ENCODE measurements at places on chromosomes 12 and 14.

GRCh38 chr14:62854951-62855350 is 190.3 kb downstream of the KCNH5 start:
- no peak for DNase-seq

- DNase-seq, result no peak
These were observed 665.2 kb upstream of the FLRT2 start for GRCh38 chr14:84864548-84865271.

DNA sequence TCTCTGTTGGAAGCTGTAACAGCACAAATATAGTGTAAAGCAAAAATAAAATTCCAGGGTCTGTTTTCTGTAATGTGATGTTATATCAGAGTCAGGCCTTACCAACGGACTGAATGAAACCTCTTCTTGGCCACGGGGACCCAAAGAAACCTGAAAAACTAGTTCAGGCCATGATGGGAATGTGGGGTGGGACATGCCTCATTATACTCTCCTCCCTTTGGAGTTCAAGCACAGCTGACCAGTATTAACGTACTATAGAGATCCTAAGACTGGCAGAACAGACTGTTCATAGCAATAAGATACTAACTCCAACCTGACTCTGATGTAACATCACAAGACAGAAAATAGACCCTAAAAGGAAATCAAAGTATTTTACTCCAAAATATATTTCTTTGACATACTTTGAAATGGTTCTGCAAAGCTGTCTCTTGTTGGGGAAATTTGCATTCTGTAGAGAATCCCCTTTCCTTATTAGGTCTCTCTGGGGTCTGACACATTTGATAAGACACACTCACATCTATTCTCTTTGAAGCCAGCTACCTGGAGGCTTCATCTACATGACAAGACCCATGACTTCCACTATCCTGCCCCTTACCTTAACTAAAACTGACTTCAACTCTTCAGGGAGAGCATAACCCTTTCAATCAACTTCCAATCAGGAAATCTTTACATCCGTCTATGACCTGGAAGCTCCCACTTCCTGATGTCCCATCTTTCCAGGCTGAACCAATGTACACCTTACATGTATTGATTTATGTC is 444.6 kb downstream of the SOX5 start:
- DNase-seq, result no peak

DNA sequence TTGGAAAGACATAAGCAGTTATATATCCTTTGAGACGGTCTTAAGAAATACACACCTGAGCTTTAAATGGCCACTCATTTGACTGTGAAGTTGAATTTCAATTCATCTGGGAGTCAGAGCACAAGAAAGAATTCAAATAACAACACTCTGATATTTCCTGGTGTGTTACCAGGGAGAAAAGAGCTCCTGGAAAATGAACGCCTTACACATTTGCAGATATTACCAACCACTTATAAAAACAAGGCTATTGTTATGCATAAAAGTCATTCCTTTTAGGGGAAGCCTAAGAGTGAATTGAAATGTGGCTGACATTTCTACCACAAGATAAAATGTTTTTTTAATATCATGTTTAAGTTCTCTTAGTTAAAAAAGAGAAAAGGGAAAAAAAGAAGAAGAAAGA is 229.2 kb upstream of the PLEKHG7 start:
- no peak for DNase-seq

- peak; percentile 10 for DNase-seq
These were observed 266.4 kb upstream of the USP15 start for GRCh38 chr12:61993734-61994345.

- no peak for DNase-seq
These were observed 99.2 kb downstream of the PPM1A start for GRCh38 chr14:60348211-60348610.

DNA sequence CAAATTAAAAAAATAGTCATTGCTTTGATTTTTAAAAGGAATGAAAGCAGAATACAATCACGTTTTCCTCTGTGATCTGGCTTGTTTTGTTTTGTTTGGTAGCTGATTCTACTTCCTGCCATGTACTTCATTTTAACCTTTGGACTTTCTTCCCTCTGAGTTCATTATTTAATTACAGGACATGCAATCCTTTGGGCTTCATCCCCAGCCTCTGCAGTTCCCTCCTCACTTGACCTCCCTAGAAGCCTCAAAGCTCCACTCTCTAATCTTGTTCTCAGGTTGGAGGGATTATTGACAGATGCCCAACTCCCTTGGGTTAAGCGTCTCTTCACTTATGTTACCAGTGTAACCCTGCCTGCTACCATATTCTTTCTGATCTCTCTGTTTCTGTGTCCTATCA is 967.9 kb upstream of the SEL1L start:
- DNase-seq, result no peak

DNA sequence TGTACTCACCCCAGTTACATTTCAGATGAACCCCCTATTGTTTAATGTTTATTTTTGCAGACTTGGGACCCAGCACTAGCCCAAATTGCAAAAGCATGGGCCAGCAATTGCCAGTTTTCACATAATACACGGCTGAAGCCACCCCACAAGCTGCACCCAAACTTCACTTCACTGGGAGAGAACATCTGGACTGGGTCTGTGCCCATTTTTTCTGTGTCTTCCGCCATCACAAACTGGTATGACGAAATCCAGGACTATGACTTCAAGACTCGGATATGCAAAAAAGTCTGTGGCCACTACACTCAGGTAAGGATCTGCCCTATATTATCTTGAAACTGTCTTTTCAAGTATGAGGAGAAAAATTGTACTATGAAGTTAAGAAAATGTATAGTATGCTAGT is 1.2 kb downstream of the GLIPR1 start:
- DNase-seq, result peak; percentile 87

DNA sequence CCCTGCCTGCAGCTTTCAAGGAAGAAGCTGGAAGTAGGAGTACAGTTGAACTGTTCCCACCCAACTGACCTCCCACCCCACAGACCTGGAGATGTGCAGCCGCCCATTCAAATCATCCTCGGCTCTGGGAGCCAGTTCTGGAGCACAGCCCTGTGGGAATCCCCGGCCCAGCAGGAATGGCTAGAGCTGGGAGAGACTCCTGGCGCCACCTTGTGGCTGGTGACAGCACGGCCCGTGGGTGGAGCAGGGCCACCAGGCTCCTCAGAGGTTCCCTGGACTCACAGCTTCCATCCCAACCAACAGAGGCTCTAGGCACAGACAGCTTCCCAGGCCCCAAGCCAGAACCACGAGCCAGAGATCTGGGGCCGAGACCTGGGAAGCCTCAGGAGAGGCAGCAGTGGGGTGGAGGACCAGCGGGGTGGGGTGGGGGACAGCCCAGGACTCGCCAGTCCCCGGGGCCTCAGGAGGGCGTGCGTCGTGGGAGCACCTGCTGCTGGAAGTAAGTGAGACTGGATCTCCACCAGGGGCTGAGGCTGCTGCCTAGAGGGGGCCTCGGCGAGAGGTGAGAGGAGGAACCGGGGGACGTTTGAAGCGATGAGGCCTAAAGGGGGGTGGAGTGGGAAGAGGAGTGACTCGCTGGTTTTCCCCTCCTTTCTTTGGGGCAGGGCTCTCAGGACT is 43.4 kb downstream of the RNF34 start:
- peak; percentile 79 for DNase-seq

GRCh38 chr12:115866909-115867525 is 410.5 kb downstream of the MED13L start:
- DNase-seq, result no peak

GRCh38 chr12:117180758-117181467 is 9.4 kb downstream of the FBXO21 start:
- no peak for DNase-seq

- DNase-seq, result peak; percentile 90
These were observed 7.5 kb downstream of the ITGA5 start for GRCh38 chr12:54411391-54412241.

- DNase-seq, result no peak
These were observed 12.6 kb downstream of the RXYLT1 start for GRCh38 chr12:63792338-63792737.

DNA sequence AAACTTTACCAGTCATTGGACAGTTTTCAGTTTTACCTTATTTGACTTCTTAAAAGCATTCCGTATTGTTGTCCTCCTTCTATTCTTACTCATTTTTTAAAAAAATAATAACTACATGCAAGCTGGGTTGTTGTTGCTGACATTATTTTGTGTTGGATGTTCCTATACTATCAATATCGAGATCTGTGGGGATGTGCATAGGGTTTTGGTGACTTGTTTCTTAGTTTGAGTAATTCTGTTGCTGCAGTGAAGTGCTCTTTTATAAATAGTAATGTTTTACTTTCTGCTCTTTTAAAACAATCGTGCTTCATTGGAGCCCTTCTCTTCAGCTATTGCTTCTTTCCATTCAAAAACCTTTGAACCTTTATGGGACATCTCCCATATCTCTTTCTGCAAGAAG is 79.4 kb downstream of the METTL25 start:
- DNase-seq, result no peak

Measured in fibroblast of pulmonary artery (primary cell).